ENCODE measurements at places on chromosomes 12 and 14.

DNA sequence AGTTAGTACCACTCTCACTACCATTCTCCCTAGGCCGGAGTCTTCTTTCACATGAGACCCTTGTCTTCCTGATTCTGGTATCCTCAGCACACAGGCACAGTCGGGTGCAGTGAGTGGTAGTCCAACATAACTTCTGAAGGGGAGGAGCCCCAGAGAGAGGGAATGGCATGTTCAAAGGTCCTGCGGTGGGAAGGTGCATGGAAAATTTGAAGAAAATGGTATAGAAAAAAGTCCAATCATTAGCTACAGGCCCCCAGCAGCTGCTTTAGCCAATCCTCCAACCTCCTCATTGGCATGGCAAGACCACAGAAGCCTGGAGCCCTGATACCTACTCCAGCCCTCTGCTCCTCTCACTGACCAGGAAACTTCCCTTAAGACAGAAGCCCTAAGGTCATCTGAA lies 96.6 kb downstream of the ZFP36L1 start:
- DNase-seq, result no peak

DNA sequence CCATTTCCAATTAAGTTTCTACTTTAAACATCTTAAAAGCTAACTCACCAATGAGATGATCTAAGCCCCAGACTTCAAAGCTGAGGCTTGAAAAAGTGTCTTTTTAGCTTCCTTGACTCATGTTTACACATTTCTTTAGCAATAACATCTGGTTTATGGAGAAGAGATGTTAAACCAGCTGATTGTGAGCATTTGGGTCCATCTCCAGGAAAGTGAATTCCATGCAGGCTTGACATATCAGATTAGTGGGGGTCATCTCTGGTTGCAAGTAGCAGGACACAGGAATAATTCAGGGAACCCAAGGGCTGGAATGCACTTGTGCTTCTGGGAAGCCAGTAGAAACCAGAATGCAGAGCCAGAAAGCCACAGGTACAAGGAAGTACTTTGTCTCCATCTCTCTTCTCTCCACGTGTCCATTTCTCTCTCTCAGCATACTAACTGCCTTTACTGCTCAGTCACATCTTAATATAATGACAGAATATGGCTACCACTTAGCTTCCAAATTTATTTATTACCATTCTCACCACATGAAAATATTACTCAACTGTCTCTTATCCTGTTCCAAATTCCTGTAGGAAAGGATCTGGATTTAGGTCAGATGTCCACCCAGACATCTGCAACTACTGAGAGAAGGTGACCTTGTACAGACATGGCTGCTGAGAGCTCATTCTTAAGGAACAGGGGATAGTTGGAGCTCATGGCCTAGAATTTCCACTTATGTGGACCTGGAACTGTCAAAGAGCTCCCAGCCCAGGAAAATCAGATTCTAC lies 104.4 kb downstream of the SCN8A start:
- DNase-seq, result no peak

- DNase-seq, result no peak
Observed at GRCh38 chr12:105032703-105033357, 46.7 kb downstream of the NOPCHAP1 start.

DNA sequence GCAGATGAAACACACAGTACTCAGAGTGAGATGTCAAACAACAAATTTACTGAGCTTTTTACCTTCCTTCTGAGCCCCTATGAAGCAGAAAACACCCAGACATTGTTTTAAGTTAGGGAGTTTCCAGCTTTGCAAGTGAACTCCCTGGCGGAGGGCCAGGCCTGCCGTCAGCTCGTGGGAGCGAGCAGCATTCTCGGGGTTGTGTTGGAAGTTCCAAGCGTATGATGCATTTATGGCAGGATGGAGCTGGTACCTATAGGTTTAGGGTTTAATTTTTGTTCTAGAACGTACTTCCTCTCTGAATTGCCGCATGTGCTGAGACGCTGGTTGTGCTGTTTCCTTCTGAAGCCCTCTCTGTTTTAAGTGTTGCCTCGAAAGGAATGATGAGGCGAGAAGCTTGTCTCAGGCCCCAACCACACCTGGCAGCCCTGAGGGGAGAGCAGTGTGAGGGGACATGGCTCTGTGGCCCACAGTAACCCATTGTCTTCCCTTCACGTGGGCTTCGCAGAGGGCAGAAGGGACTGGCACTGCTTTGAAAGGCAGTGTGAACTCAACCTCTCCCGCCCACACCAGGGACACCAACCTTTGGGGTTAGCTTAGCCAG lies 76.6 kb downstream of the SSPN start:
- no peak for DNase-seq

DNA sequence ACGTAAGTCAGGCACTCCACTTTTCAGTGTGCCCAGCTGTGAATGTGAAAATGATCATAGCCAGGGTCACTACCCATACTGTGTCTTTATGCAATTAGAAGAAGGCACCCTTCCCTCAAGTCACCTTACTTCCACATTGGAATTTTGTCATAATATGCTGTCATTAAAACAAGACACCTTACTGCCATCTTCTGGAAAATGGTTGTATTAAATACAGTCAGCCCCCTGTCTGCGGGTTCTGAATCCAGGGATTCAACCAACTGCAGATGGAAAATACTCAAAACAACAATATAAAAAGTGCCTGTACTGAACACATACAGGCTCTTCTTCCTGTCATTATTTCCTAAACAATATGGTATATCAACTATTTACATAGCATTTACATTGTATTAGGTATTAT lies 70.2 kb upstream of the TBX5 start:
- no peak for DNase-seq

DNA sequence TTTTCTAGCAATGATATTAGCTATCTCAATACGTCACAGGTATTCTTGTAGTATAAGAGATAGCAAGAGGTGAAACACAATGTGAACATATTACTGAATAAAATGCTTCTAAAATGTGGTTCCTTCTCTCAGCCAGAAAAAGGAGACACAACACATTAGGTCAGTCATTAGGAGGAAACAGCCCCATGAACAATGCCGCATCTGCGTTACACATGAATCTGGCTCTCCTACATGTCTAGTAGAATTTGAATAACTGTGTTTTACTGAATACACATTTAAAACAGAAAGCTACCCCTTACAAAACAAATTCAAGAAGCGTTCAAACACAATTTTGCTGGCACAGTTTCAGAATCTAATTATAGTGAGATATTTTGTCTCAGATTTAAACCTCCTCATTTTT lies 51.6 kb downstream of the EFCAB11 start:
- no peak for DNase-seq
